ENCODE measurements at places on chromosomes 1 and 21. TPM values are rescaled to one million over a fixed set of nuclear protein-coding genes. Genes with fewer than 3 reads are reported as not detected.

The CELA3A gene
- total RNA-seq = not detected

The GPR52 gene
- 2.6 TPM for total RNA-seq

The LAX1 gene
- total RNA-seq = 3.0 TPM

The SEMA4A gene
- 28.9 TPM for total RNA-seq

The KLHDC9 gene
- 7.2 TPM for total RNA-seq

The KLF17 gene
- total RNA-seq = 0.47 TPM

The CD1E gene
- total RNA-seq = 2.6 TPM

The PDE9A gene
- total RNA-seq = 12.8 TPM

The FMO5 gene
- total RNA-seq = 106 TPM

The PROX1 gene
- 11.7 TPM for total RNA-seq

The OR2T33 gene
- not detected for total RNA-seq

DNA sequence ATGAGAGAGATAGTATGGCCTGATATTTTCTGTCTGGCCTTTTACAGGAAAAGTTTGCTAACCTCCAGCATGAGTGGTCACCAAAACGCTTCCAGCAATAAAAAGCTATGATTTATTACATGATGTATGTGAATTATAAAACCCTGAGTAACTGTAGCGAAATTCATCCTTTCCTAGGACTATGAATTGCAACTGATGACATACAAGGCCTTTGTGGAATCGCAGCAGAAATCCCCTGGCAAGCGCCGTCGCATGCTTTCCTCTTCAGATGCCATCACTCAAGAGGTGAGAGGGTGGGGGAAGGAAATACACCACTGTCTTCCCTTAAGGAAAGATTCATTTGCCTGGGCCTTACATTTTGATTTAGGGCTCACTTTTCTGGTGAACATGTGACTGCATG lies 117.9 kb downstream of the MACF1 start:
- DNase-seq = no peak

- DNase-seq = no peak
These were observed 1.2 kb upstream of the MMEL1 start for GRCh38 chr1:2633936-2634491.

- no peak for DNase-seq
These were observed 96.6 kb downstream of the SEC16B start for GRCh38 chr1:177873238-177873637.

DNA sequence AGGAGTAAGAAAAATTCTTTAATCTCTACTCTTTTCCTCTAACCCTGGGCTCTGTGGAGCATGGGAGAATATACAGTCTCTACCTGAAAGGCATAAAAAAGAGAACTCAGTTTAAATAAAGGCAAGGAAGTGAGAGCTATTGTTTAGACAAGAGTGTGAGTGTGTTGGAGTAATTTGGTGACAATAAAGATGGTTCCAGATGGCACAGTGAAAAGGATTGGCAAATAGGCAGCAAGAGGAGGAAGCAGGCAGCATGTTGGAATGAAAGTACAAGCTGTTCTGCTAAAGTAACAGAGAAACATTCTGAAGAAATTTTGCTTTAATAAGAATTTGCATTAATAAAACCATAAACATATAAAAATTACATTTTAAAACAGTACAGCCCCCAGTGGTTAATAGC lies 163.4 kb downstream of the DNM3 start:
- no peak for DNase-seq

DNA sequence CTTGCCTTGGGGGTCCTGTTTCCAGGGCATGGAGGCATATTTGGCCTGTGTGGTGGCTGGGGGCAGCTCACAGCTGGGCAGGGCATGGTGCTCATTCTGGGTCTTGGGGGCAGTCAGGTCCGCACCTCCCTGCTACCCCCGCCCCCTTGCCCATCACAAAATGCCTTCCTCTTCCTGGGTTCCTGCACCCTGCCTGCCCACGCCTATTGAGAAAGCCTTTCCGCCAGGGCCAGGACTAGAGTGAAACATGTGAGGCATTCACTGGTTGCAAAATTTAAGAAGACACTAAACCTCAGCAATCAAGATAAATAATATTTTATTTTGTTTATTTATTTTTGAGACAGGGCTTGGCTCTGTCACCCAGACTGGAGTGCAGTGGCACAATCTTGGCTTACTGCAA lies 19.7 kb downstream of the PTAFR start:
- DNase-seq = peak; percentile 87

GRCh38 chr1:235928197-235928596 lies 61.5 kb upstream of the LYST start:
- no peak for DNase-seq

- DNase-seq = no peak
These were observed 20.8 kb downstream of the TSEN15 start for GRCh38 chr1:184072376-184072775.

DNA sequence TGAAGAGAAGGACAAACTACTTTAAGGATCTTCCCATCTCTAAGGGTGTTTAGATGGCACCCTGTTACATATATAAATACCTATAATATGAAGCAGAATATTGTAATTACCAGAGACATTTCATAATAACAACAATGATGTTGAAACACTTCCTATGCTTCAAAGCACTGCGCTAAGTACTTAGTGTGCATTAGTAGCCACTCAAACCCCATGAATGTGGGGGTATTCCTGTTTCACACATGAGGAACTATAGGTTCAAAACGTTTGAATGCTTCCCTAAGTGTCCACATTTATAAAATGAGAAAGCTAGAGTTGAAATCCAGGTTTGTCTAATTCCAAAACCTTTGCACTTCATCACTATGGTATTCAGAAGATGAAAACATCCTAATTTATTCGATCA lies 18.5 kb upstream of the OR10J5 start:
- DNase-seq = no peak

DNA sequence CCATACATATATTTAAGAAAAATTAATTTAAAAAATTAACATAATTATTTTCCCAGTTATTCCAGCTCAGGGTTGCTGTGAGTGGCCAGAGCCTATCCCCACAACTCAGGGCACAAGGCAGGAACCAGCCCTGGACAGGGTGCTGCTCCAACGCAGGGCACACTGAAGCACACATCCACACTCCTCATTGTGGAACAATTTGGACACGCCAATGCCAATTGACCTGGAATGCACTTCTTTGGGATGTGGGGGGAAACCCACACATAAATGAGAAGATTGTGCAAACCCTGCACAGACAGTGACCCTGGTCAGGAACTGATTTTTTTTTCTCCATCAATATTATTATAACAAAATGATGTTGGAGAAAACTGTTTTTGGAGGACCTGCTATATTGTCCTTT lies 23.4 kb downstream of the SAMSN1 start:
- DNase-seq = no peak

DNA sequence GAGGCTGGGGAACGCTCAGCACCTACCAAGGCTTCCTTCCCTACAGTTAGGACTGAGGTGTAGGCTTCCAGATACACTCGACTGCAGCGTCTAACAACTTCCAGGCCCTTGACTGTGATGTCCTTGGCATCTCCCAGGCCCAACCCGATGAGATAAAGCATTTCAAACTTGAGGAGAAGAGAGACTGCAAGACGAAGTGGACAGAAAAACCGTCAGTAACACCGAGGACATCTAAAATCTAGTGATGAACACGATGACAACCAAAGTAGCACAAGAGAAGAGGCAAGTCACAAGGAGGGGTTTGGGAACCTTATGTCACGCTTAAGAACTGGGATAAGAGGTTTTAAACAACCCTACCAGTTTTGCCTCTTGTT lies 314 bp downstream of the DPH5 start:
- DNase-seq = no peak

DNA sequence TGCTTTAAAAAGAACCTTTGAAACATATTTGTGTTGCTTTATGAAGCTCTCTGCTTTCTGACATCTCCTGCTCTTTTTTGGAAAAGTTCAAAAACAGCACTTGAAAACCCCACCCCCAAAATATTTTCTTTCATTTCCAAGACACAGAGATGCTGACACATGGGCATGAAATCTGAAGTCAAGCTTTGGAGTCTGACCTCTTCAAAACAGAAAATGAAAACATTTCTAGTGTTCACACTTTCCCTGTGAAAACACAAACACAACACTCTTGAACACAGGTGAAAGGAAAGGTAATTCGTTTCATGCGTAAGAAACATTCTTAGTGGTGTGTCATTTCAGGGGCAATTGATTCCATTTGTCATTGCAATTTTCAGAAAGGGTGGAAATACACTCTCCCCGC lies 10.8 kb downstream of the NGF start:
- no peak for DNase-seq

GRCh38 chr1:160711602-160712311 lies at the start of gene CD48:
Gene CD48 (minus strand): TSS chr1:160711822. CDS start chr1:160711763, 59 bp downstream.
- DNase-seq = no peak

- DNase-seq = no peak
These were observed 36.8 kb downstream of the ATP5PO start for GRCh38 chr21:33878824-33879223.

DNA sequence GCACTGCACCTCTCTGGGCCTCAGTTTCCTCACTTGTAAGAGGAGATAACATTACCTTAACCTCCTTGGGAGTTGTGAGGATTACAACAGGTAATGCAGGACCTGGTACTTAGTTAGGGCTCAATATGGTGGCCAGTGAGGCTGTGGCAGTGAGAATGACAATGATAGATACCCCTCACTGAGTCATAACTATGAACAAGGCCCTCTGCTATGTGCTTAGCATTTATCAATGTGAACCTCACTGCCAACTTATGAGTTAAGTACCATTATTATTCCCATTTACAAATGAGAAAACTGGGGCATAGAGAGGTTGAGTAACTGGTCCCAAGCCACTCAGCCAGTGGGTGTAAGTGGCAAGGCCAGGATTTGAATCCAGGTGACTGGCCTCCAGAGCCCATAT lies 64.4 kb downstream of the HMGB4 start:
- no peak for DNase-seq

DNA sequence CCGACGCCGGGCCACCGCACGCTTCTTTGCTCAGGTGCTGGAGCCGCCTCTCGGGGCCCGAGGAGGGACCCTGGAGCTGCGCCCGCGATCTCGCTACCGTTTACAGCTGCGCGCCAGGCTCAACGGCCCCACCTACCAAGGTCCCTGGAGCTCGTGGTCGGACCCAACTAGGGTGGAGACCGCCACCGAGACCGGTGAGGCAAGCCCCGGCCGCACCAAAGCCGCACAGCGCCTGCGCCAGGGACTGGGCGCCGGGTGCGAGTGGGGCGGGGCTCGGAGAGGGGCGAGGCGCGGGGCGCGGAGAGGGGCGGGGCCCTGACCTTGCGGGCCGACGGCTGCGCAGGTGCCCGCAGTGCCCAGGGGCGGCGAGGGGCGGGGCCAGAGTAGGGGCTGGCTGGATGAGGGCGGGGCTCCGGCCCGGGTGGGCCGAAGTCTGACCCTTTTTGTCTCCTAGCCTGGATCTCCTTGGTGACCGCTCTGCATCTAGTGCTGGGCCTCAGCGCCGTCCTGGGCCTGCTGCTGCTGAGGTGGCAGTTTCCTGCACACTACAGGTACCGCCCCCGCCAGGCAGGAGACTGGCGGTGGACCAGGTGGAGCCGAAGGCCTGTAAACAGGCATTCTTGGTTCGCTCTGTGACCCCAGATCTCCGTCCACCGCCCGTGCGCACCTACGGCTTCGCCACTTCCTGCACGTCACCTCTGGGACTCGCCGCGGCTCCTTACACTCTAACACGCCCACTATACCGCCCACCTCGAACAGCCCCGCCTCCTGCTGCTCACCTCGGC lies 9.8 kb upstream of the CDC20 start:
- peak; percentile 94 for DNase-seq

DNA sequence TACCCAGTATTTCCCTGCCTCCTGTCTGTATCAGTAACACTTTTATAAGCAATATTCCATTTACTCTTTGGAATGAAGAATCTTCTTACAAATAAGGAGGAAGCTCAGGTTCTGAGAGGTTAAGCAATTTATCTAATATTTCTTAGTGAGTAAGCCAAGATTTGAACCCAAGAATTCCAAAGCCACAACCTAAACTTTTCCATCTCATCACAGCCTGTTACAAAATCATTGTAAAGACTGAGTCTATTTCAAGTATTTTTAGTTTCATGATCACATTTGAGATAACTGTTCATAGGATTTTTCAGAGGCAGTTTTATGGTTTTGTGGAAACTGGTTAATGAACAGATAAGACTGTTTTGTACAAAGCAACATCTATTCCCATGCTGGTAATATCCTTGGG lies 29.8 kb upstream of the HHAT start:
- DNase-seq = no peak

GRCh38 chr1:156664767-156665411 lies 12.3 kb downstream of the NES start:
- DNase-seq = no peak

DNA sequence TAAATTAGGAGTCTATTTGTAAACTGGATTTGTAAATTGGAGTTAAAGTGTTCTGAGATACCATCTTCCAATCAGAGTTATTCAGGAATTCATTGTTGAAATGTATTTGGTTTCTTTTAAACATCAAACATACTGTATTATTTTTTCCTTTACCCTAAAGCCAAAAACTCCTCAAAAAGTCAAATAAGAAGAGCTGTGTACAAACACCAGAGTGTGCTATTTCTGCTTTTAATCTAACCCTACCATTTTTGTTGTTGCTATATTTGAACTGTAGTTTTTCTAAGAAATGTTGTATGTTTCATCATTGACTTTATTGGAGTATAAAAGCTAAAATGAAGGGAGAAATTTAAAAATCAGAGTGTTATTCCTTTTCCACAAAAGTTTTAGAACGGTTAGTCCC lies 35.8 kb downstream of the SLC30A7 start:
- no peak for DNase-seq

DNA sequence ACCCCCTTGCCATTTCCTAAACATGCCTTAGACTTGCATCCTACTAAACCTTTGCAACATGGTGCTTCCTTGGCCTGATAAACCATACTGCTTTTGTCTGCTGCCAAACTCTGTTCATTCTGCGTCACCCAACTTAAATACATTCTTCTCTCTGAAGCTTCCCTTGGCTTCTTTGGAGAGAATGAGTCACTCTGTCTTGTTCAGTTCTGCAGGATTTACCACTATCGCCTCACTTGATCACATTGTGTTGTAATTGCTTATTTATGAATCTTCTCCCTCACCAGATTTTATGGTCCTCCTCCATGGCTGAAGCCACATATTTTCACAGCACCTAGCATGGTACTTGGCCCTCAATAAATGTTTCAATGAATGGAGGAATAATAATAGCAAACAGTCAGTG lies 21.7 kb upstream of the TUT4 start:
- DNase-seq = no peak

GRCh38 chr1:45051005-45051772 lies 39.1 kb downstream of the UROD start:
- no peak for DNase-seq

DNA sequence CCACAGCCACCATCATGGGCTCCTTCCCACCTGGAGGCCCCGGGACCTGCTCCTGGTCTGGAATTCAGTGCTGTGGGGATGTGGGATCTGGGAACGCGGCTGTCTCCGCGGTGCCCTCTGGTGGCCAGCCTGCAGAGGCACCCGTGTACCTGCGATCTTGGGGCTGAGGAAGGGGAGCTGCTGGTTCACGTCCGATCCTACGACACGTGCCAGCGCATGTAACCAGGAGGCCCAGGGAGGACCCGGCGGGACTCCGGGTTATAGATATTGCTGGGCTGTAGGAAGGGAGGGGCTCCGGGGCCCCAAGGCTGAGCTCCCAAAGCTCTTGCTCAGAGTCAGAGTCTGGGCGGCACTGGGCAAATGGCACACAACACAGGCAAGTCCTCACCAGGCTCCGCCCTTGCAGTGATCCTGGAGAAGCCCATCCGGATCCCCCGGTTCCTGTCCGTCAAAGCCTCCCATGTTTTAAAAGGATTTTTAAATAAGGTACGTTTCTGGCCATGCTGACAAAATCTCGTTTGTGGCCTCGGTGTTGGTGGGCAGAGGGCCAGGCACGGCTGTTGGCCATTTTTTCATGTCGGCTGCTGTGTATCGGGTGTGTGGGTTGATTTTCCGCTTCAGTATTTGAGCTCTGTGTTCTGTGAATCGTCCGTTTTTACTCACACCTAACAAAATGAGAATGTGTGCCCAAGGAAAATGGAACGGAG lies 20.1 kb downstream of the FAAP20 start:
- DNase-seq = no peak
